ENCODE measurements at places on chromosomes 2 and 18. TPM values are rescaled to one million over a fixed set of nuclear protein-coding genes. Genes with fewer than 3 reads are reported as not detected.

DNA sequence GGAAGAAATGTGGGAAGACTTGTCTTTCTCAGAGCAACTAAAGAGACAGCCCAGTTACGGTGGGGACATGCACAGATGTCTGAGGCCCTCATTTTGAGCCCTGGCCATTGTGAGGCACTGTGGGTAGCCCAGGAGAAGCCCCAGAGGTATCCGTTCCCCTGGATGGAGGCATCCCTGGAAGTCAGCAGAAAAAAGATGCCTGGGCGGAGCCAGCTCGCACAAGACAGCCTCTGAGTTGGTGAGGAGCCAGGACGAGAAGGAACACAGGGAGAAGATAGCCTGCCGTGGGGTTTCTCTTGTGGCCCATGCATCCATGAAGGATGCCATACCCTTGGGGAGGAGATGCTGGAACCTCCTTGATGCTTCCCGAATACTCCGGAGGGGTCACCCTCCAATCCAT lies 56.9 kb upstream of the SEMA4C start:
- no peak for DNase-seq

GRCh38 chr2:126187668-126188067 lies 468.3 kb upstream of the GYPC start:
- DNase-seq, result no peak

- peak; percentile 29 for DNase-seq
These were observed 11.8 kb upstream of the PROC start for GRCh38 chr2:127406454-127406853.

DNA sequence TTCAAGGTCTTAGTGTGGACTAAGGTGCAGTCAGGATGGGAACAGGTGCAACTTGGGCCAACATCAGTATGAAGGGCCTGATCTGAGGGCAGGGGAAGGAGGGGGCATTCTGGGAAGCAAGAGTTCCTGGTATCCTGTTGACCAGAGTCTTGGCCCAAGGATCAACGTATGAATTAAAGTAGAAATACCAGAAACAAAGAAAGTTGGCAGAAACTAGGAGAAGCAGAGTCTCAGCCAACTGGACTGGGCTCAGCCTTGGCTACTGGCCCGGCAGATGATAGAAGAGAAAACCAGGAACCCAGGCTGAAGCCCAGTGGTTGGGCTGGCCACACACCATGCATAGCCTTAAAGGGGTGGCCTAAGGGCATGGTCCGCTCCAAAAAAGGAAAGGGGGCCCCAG lies 2.3 kb downstream of the CETN1 start:
- peak; percentile 68 for DNase-seq

The PDE1A gene
- 7.0 TPM for total RNA-seq

DNA sequence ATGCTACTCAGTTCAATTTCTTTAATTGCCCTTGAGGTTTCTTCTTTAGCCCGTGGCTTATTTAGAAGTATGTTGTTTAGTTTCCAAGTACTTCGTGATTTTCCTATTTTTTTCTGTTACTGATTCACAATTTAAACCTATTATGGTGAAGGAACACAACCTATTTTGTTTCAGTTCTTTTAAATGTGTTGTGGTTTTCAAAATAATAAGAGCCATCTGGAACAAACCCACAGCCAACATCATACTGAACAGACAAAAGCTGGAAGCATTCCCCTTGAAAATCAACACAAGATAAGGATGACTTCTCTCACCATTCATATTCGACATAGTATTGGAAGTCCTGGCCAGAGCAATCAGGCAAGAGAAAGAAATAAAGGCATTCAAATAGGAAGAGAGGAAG lies 155.2 kb downstream of the GALNT1 start:
- no peak for DNase-seq

DNA sequence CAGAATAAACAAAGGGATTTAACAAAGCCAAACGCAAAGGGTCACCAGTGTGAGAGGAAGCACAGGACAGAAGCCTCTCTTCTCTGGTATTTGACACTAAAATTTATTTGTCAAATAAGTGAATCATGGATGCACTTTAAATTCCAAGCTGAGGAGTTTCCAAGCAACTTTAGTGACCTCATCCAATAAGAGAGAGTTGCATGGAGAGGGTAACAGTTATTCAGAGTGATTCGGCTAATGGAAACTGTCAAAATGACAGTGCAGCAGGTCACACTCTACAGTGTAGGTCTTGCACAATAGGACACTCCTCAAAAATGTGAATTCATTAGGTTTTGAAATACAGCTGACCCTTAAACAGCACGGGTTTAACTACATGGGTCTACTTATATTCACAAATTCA lies 103.9 kb upstream of the ACVR1C start:
- no peak for DNase-seq

GRCh38 chr2:226600184-226600583 lies 199.4 kb downstream of the IRS1 start:
- DNase-seq, result no peak

Measured in MG63 (cell line).